Activated T-helper 1 cell treated with anti-CD3 and anti-CD28 coated beads, Interleukin-2, amount 50 U/mL, for 16 hours (primary cell): ENCODE measurements at places on chromosomes 16 and 17.
A peak's percentile ranks its signal among the peaks of the same experiment; 100 is the strongest.

GRCh38 chr17:49343273-49343672, 18.8 kb downstream of the ZNF652 start:
- no peak for DNase-seq

GRCh38 chr16:188674-189073, 8.4 kb downstream of the HBQ1 start:
- DNase-seq = no peak

DNA sequence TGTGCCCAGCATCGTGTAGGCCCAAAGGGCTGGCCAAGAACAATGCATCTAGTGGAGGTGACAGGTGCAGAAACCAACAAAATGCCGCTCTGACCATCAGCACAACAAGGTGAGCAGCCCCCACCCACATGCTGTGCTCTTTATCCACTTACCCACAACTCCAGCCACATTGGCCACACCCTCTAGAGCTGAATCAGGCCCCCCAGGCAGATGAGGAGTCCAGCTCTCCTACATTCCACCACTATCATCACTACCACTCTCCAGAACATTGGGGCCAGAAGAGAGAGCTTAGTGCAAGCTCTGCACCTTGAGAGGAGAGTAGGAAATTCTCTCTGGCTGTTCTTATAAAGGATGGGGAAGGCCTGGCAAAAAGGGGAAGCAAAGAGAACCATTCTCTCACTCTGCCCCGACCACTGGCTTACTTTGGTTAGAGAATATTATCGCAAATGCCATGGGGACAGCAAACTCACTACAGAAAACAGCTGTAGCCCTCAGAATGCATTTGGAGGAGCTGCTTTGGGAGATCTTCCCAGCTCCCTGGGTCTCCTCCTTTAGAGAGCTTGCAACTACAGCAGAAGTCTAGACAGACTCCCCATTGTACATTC, 75.0 kb downstream of the TMEM132E start:
- DNase-seq = no peak

DNA sequence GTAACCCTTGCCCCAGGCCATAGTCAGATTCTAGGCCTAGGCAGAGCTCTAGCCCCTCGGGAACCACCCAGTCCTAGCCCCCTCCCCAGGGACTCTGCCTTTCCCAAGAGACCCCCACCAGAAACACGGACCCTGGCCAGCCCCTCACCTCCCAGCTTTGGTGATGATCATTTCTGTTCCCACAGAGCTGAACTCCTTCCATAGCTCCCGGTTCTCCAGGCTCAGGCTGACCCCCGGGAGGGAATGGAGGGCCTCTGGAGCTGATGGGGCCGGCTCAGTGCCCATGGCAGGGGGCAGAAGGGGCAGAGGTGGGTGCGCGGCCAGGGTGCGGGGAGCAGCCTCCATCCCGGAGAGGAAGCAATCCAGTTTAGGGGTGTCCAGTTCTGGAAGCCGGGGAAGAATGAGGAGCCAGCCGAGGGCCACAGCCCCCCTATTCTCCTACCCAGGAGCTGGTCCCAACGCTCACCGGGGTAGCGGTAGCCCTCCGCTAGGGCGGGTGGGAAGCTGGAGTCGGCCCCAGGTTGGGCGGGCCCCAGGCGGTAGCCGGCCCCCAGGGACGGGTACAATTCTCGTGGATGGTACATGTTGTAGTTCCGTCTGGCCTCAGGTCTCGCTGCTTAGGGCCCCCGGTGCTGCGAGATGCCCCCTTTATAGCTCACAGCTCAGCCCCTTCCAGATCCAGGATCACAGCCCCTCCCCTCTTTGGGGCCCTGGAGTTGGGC, 953 bp downstream of the TBX6 start:
- no peak for DNase-seq

- no peak for DNase-seq
Measured at GRCh38 chr17:79631640-79632431, 21.0 kb upstream of the RBFOX3 start.

DNA sequence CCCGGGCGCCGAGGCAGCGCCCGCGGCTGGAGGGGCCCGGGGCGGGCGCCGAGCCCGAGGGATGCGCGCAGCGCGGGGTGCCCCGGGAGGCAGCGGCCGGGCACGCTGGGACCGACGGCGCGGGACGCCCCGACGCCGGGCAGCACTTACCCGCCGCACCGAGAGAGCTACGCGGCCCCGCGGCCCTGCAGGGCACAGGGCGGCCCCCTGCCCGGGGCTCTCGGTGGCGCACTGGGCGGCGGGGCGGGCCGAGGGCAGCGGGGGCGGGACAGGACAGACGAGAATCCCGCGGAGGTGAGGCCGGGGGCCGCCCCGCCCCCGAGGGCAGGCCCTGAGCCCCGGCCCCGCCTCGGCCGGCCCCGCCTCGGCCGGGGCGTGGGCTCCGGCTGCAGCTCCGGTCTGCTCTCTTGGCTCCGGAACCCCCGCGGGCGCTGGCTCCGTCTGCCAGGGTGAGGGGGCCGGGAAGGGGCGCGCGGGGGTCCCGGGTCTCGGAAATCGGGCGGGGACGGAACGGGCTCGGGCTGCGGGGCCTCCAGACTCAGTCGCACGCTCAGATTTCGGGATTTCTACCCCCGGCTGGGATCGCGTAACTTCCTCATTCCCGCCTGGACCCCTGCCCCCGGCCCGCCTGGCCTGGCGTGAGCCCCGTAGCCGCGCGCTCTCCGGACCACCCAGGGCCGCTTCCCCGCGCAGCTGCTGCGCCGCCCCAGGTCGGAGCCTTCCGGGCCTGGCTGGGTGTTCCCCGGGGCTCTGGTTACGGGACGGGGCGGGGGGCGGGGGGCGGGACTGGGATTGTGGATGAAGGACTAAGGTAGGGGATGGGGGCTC, at the start of gene PLD2:
Gene PLD2 (plus strand): TSS at position 376 of the 828 bp plus-strand sequence. CDS start 621 bp downstream, outside the sequence.
- peak; percentile 77 for DNase-seq

DNA sequence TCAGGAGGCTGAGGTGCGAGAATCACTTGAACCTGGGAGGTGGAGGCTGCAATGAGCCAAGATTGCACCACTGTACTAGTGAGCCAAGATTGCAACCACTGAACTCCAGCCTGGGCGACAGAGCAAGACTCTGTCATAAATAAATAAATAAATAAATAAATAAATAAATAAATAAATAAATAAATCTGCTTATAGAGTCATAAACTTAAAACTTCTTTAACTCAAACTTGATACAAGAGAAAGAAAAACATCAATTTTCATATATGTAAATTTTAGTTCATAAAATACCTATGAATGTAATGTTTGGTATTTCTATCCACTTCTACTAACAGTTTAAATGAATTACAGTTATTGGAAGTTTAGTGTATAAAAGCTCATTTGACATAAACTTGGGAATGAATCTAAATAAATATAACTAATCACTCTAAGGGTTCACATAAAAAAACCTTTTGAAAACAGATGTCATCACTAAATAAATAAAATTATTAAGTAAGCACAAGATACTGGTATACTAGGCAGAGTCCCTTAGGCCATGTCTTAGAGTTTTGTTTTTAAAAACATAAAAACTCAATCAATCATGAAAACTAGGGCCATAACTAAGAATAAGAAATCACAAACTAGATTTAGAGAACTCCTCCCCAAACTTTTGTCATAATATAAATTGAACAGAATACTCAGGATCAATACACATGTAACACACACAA, 54.1 kb downstream of the SMURF2 start:
- DNase-seq = no peak

- no peak for DNase-seq
Measured at GRCh38 chr16:8194794-8195193, 395.5 kb downstream of the TMEM114 start.

- DNase-seq = no peak
Measured at GRCh38 chr17:5536866-5537650, 47.3 kb downstream of the NLRP1 start.

- no peak for DNase-seq
Measured at GRCh38 chr16:5349670-5350517, 252.3 kb upstream of the EEF2KMT start.

DNA sequence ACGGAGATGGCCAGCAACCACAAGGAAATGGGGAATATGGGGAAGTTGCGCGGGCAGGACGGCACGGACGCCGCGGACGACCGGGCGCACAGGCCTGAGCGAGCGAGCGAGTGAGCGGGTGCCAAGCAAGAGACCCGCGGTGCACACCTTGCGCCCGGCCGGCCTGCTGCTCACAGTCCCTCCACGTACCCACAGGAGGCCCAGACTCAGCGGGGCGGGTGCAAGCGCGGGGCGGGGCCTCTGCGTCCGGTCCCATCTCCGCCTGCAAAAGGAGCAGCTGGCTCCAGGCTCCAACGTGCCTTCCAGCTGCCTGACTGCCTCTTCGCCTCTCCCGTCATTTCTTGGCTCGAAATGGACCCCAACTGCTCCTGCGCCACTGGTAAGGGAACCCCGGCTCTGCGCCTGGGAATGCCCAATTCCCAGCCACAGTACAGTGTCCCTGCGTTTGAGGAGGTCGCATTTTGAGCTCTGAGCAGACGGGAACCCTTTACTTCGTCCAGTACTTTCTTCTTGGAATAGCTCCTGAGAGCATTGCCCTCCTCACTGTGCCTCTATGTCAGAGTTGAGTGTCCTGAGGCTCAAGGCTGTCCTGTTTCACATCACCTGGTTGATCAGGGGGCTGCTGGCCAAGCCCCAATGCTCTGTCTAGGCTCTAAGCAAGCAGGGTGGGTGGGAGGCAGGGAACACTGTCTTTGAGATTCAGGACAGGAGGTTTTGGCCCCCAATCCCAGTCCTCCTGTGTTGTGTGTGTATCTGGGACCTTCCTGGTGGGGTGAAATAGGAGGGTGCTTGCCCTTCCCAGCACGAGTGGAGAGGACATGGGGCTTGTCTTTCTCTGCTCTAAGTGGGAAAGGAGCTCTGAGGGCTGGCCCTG, 8.1 kb upstream of the MT1E start:
- DNase-seq = no peak
